ENCODE measurements at places on chromosomes 1 and 21. TPM values are rescaled to one million over a fixed set of nuclear protein-coding genes. Genes with fewer than 3 reads are reported as not detected.

LCE1E gene
- not detected for total RNA-seq

AMPD1 gene
- not detected for total RNA-seq

WRAP73 gene
- 27.0 TPM for total RNA-seq

MYOG gene
- total RNA-seq: not detected

CTH gene
- total RNA-seq: 4.3 TPM

AKT3 gene
- total RNA-seq: 67.9 TPM

STUM gene
- total RNA-seq: 0.34 TPM

CC2D1B gene
- total RNA-seq: 66.4 TPM

FCRL2 gene
- 51.6 TPM for total RNA-seq

TRIM67 gene
- not detected for total RNA-seq

UBL4B gene
- total RNA-seq: not detected

TMEM81 gene
- 3.5 TPM for total RNA-seq

KRTAP19-1 gene
- total RNA-seq: not detected

- peak within 1 kb of the TSS; percentile 88 for H3K4me3 ChIP-seq
- peaks cover 9% of the 10 kb centered on the region for H3K27me3 ChIP-seq
- H3K4me1 ChIP-seq: peaks cover 35% of the 10 kb centered on the region
- peaks cover 2% of the 10 kb centered on the region for H3K36me3 ChIP-seq
- peak; percentile 72 for DNase-seq
Measured at GRCh38 chr1:76074321-76075187, at the start of gene ST6GALNAC3. Gene ST6GALNAC3, plus strand, starts transcription at chr1:76074746.

DNA sequence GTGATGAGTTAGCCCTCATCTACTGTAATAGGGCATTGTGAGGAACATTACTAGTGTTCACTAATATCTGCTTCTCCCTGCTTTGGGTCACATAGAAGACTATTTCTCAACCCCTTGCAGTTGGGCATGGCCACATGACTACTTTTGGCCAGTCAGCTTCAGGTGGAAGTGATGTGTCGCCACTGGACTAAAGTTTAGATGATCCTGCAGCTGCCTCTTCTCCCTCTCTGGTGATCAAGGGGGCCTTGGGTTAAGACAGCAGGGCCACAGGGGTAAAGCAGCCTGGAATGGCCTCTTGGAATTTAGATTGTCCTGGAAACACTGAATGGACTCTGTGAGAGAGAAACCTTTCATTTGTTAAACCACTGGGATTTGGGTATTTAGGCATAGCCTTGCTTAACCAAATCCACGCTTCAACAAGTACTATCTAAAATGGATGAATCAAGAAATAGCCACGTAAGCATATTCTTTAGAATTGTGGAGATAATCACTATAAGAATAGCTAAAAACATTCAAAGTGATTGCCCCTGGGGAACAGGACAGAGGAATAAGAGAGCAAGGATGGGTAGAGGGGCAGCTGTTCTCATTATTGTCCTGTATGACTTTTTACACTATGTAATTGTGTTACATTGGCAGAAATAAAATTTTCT lies 41.2 kb downstream of the OPRD1 start:
- no peaks in the 10 kb centered on the region for H3K4me1 ChIP-seq
- H3K36me3 ChIP-seq: no peaks in the 10 kb centered on the region
- no peak for DNase-seq
- H3K27me3 ChIP-seq: peaks cover 11% of the 10 kb centered on the region
- H3K27ac ChIP-seq: no peak overlapping the region

- H3K27ac ChIP-seq: no peak overlapping the region
- H3K36me3 ChIP-seq: no peaks in the 10 kb centered on the region
- H3K4me1 ChIP-seq: no peaks in the 10 kb centered on the region
- H3K4me3 ChIP-seq: no peak overlapping the region
Measured at GRCh38 chr21:42633858-42634257, 19.6 kb upstream of the PDE9A start.

DNA sequence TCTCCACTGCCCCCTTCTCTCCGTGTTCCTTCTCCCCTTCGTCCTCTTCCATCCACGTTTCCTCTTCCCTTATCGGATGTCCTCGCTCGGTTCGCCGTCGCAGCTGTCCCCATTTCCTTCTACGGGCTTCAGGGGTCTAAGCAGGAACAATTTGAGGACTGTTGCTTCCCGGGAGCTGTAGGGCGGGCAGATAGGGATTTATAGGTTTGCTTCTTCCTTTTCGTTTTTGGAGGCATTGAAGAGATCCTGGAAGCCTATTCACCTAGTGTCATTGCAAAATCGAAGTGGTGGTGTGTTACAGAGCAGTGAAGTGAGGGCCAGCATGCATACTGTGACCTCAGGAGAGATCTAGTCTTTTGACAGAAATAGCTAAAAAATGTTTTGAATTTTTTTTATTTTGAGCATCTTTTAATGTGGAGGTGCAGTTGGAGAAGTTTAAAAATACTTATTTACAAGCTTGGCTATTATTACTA lies 897 bp downstream of the ZYG11B start:
- peaks cover 37% of the 10 kb centered on the region for H3K4me1 ChIP-seq
- H3K27ac ChIP-seq: peak overlapping the region; percentile 85
- peak overlapping the region; percentile 91 for H3K4me3 ChIP-seq
- no peaks in the 10 kb centered on the region for H3K27me3 ChIP-seq
- H3K36me3 ChIP-seq: peaks cover 7% of the 10 kb centered on the region

- H3K36me3 ChIP-seq: no peaks in the 10 kb centered on the region
- no peak overlapping the region for H3K27ac ChIP-seq
- DNase-seq: no peak
- H3K4me1 ChIP-seq: no peaks in the 10 kb centered on the region
- H3K27me3 ChIP-seq: peaks cover 3% of the 10 kb centered on the region
- H3K4me3 ChIP-seq: no peak overlapping the region
Measured at GRCh38 chr21:42704861-42705260, 51.4 kb downstream of the PDE9A start.

GRCh38 chr1:181013144-181013543 lies 9.5 kb downstream of the STX6 start:
- no peak for DNase-seq
- H3K4me3 ChIP-seq: no peak overlapping the region
- H3K27ac ChIP-seq: no peak overlapping the region
- no peaks in the 10 kb centered on the region for H3K27me3 ChIP-seq
- peaks cover 34% of the 10 kb centered on the region for H3K4me1 ChIP-seq

DNA sequence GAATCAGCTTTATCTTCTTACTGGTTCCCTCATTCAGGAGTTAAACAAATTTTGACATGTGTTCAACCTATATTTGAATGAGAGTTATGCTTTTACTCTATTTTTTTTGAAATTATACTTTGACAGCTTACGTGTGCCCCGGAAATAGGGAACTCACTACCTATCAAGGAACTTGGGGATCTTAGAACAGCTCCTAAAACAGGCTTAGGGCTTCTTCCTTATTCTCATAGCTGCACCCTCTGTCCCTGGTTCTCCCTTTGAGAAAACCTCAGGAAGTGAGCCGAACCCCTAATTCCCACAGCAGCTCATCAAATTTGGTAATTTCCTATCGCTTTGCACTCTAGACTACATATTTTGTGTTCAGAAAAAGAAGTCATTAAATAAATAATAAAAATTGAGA lies 81.2 kb upstream of the RUNX3 start:
- H3K27me3 ChIP-seq: no peaks in the 10 kb centered on the region
- no peak for DNase-seq
- H3K4me1 ChIP-seq: peaks cover 2% of the 10 kb centered on the region
- no peak overlapping the region for H3K27ac ChIP-seq
- H3K36me3 ChIP-seq: no peaks in the 10 kb centered on the region

DNA sequence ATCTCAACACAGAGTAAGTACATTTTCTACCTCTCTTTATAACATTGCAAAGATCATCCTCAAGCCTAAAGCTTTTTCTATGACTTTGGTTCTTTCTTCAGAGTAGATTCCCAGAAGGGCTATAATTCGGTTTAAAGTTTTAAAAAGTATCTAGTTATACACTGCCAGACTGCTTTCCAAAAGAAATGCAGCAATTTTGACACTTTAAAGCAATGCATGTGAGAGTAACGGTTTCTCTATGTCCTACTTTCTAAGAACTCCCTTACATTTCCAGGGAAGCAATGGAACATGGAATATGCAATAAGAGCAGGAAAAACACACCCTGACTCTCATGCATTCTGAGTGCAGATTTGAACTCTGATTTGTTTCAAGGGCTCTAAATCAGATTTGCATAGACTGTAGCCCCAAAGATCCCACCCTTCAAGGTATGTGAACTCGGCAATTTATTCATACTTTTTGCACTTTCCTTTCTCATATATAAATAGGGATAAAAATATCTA lies 331.6 kb downstream of the HHIPL2 start:
- H3K4me1 ChIP-seq: peaks cover 2% of the 10 kb centered on the region
- H3K27ac ChIP-seq: no peak overlapping the region
- DNase-seq: no peak
- H3K4me3 ChIP-seq: no peak overlapping the region
- H3K36me3 ChIP-seq: no peaks in the 10 kb centered on the region

- H3K4me1 ChIP-seq: peaks cover 44% of the 10 kb centered on the region
- no peaks in the 10 kb centered on the region for H3K27me3 ChIP-seq
- peaks cover 33% of the 10 kb centered on the region for H3K36me3 ChIP-seq
- H3K4me3 ChIP-seq: peak overlapping the region; percentile 80
Measured at GRCh38 chr1:202966006-202966898, 805 bp downstream of the CYB5R1 start.

DNA sequence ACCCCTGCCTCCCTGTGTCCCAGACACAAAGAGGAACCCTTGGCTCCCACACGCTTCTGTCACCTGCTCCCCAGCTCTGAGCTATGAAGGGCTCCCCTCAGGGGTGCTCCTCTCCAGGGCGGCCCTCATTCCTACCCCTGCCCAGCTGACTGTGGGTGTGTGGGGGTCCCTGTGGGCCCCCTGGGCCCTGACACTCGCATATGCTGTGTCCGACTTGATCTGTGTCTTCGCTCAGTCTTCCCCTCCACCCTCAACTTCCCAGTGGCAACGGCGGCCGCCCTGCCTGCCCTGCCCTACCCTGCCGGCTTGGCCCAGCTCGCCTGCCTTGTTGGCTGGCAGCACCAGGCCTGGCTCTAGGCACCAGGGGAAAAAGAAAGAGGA lies 1.2 kb downstream of the KCNQ4 start:
- no peaks in the 10 kb centered on the region for H3K36me3 ChIP-seq
- no peak overlapping the region for H3K27ac ChIP-seq
- H3K27me3 ChIP-seq: peaks cover 40% of the 10 kb centered on the region
- H3K4me3 ChIP-seq: peak overlapping the region; percentile 75

- H3K4me3 ChIP-seq: no peak overlapping the region
- peaks cover 9% of the 10 kb centered on the region for H3K36me3 ChIP-seq
- DNase-seq: no peak
Measured at GRCh38 chr1:233114860-233115259, 164.4 kb downstream of the NTPCR start.

GRCh38 chr1:44351289-44351688 lies 3.8 kb downstream of the ERI3 start:
- no peak overlapping the region for H3K4me3 ChIP-seq
- peaks cover 10% of the 10 kb centered on the region for H3K36me3 ChIP-seq
- no peak for DNase-seq
- no peak overlapping the region for H3K27ac ChIP-seq

DNA sequence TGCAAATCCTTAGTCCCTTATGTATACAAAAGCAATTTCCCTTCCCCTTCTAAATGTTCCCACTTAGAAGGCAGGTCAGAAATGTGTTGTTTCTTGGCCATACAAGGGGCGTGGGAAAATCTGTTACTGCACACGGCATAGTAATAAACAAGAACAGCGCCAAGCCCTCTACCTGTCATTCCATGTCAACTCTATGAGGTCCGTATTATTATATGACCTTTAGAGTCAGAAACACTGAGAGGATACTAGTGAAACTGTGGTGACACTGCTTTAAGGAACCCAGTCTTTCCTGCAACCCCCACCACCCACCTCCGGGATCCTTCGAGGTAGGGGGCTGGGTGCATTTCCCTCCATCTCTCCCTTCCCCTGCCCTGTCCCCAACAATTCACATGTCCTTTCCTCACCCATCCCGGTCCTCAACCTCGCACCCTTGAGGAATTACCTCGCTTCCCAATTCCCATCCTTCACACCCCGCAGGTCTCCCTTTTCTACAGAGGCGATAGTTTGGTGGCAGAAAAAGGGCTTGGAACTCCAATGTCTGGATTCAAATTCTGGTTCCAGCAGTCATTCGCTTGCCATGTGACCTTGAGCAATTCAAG lies 647 bp downstream of the SDHB start:
- peaks cover 23% of the 10 kb centered on the region for H3K36me3 ChIP-seq
- peak overlapping the region; percentile 94 for H3K27ac ChIP-seq
- H3K4me3 ChIP-seq: peak overlapping the region; percentile 99
- peaks cover 3% of the 10 kb centered on the region for H3K27me3 ChIP-seq
- DNase-seq: no peak

GRCh38 chr1:167092653-167093052 lies 1.2 kb upstream of the STYXL2 start:
- H3K4me3 ChIP-seq: no peak overlapping the region
- H3K4me1 ChIP-seq: peaks cover 14% of the 10 kb centered on the region
- no peak overlapping the region for H3K27ac ChIP-seq

- no peak overlapping the region for H3K4me3 ChIP-seq
- H3K4me1 ChIP-seq: no peaks in the 10 kb centered on the region
- no peaks in the 10 kb centered on the region for H3K36me3 ChIP-seq
- DNase-seq: no peak
Measured at GRCh38 chr21:41328660-41329607, 12.3 kb downstream of the FAM3B start.

DNA sequence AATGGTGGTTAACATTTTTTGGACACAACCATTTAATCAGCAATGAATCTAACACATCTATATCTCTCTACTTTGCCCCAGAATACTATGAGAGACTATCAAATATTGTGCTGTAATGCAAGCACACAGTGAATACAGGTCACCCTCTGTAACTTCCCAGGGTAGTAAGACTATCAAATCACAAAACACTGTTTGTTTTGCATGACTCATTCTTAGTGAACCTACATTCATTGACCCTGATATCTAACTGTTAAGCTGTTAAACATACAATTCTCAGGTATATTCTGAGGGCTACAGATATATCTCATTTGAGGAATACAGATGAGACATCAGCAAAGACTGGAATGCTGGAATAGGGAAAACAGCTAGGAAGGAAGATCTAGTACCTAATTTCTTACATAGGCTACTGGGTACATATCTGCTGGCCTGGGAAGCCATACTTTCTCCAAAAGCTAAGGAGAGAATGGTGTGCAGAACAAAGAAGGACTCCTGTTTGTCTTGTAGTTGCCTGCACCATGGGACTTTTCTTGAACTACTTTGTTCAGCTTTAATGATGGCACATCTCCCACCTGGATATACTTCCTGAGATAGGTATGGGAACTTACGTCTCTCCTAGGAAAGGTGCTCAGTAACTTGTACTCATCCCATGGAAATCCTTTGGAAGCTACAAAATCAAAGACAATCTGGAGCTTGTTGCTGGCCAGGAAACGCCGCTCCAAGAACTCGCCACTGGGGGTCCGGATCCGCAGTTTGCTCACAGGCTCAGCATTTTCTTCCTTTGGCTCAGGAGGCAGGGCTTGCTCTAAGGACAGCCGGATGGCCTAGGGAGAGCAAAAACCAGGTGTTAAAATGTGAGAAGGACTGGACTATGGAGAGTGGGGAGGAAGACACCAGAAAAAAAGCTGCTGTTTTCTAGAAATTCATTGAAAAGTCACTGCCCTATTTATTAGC lies 51.9 kb upstream of the DMRTA2 start:
- DNase-seq: no peak
- H3K36me3 ChIP-seq: peaks cover 53% of the 10 kb centered on the region
- H3K27me3 ChIP-seq: no peaks in the 10 kb centered on the region
- H3K27ac ChIP-seq: no peak overlapping the region
- H3K4me3 ChIP-seq: no peak overlapping the region
